CD4-positive, alpha-beta T cell treated with Interleukin-2 at 100 ng/mL for 4 hours (primary cell): ENCODE measurements at places on chromosomes 3 and 15.

GRCh38 chr3:10835406-10835805 lies 19.4 kb downstream of the SLC6A11 start:
- no peak for DNase-seq

DNA sequence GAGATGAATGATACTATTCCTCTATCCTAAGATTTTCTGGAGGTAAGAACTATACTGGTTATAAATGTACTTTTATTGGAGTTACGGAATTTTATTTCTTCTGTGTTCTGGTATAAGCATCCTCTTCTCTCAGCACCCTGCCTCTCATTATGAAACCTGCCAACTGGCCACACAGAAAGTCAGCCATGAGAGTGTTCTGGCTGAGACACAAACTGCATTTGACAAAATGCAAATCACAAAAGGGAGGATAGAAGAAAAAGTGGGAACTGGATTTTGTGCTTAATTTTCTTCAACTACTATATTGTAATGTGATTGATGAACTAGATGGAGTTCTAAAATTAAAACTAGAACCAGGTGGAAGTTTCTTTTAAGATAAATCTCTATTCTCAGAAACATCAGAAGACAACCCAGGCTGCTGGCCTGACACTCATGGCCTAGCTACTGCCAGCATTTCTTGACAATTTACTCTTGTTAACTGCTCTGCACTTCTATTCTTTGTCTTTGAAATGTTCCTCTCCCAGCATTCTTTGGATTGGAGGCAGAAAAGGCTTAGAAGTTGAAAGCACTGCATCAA lies 143.1 kb downstream of the WDR76 start:
- DNase-seq: no peak

DNA sequence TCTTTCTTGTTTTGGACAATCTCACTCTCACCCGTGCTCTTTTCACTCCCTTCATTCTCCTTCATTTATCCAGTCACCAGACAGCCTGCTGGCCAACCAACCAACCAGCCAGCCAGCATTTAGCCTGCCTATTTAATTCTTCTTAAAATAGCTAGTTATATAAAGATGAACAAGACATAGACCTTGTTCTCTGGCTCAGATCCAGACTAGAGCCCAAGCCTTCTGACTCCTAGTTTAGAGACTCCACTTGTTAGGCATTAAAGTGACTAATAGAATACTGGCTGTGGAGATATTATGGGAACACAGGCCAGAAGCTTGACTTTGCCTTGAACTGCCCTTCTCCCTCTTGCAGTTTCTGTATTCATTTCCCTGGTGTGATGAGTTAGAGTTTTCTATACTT lies 215.3 kb upstream of the THRB start:
- no peak for DNase-seq

GRCh38 chr3:8891303-8891702 lies 72.0 kb downstream of the RAD18 start:
- DNase-seq: no peak

GRCh38 chr15:85504749-85505676 lies 124.6 kb downstream of the AKAP13 start:
- peak; percentile 62 for DNase-seq

- no peak for DNase-seq
Observed at GRCh38 chr15:29687939-29688505, 134.2 kb downstream of the TJP1 start.

DNA sequence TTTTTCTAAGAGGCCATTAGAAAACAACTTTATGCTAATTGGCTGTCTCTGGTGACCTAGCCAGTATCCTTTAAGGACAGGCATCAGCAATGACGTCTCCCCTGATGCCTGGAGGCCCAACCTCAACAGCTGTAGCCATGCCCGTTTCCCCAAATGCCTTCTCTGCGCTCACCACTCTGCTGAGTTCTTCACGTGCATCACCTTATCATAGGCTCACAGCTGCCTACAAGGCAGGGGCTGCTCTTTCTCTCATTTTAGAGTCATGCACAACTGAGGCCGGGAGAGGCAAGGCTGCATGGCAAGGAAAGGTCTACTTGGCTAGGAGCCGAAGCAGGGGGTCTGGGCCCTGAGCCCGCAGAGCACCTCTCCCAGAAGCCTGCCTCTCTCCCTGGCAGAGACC lies 43.9 kb upstream of the SEC13 start:
- DNase-seq: no peak

GRCh38 chr15:54789376-54789775 lies 407.4 kb downstream of the RSL24D1 start:
- no peak for DNase-seq

- DNase-seq: no peak
Observed at GRCh38 chr15:90572893-90573292, 43.2 kb downstream of the CRTC3 start.

- DNase-seq: peak; percentile 16
Observed at GRCh38 chr3:188687389-188687788, 484.4 kb upstream of the TPRG1 start.

GRCh38 chr3:115082260-115082659 lies 64.8 kb downstream of the ZBTB20 start:
- DNase-seq: no peak

DNA sequence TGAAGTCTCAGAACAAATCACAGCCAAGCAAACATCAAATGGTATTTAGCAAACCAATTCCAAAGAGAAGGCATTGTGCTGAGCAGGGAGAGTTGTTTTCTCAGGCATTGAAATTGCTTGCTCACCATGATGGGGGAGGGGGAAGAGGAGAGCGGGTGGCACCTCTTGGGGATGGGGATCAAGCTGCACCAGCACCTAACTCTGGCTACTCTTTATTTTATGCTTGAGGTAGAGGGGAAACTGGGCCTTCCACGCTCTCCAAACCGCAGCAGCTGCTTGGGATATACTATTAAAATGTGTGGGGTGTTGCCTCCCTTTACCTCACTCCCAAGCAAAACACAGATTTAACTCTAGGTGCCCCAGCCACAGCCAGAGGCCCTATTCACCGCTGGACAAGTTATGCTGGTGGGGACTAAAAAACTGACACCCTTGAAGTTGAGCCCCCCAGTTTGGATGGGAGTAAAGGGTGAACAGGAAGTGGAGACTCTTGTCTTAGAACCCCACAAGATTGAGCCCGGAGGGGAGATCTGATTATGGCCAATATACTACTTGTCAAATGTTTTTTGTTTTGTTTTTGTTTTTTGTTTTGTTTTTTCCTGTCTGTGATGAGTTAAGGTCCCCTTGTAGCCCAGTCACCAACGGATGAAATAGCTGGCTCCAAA lies 5.0 kb upstream of the FOXB1 start:
- DNase-seq: no peak

DNA sequence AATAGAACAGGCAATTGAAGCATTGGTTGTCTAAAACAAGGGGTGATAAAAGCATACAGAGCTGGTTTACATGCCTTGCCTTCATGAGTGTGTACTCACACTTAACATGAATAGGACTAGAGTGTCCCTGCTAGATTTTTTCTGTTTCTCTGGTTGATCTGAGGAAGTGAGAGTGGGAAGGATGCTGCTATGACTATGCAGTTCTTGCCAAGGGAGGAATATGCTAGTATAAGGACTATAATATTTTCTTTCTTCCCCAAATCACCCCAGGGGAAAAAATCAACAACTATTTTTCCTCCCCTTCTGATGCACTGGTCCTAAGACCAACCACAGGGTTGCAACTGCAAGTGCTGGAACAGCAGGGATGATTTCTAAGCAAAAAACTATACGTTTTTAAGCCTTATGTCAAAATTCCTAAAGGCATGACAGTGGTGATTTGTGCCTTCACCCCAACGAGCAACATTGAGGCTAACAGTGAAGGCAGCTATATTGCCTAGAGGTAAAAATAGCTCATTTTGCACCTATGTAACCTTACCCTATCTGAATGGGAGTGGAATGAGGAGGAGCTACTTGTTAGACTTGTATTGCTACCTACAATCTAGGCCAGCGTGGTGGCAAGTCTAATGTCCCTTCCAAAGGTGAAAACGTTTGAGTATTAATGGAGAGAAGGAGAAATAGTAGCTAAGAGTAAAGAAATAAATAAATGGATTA lies 33.5 kb upstream of the USP8 start:
- DNase-seq: no peak

- DNase-seq: no peak
Observed at GRCh38 chr15:68642491-68642845, 63.7 kb downstream of the CORO2B start.

- no peak for DNase-seq
Observed at GRCh38 chr15:58294681-58295254, 137.0 kb upstream of the LIPC start.

DNA sequence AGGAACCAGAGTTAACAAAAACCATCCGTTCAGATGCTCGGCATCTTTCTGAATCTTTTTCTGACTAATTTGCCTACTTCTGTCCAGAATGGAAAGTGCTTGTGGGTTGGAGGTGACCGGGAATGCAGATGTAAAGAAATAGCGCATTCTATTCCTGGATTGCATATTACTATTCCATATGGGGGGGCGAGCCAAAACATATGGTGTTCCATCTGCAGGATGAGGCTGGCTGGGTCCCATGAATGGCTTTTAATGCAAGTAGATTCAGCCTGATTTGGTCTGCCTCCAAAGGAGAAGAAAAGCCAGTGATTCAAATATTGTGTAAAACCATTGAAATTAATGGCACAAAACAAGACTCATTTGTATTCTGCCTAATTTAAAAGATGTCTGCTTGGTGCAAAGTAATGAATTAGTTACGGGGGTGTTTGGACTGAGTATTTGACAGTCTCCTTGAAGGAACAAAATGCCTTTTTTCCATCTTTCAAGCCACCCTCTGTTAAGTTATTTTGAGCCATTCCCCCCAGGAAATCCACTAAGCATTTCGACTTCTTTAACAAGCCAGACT lies 99.0 kb downstream of the ST8SIA2 start:
- DNase-seq: no peak

DNA sequence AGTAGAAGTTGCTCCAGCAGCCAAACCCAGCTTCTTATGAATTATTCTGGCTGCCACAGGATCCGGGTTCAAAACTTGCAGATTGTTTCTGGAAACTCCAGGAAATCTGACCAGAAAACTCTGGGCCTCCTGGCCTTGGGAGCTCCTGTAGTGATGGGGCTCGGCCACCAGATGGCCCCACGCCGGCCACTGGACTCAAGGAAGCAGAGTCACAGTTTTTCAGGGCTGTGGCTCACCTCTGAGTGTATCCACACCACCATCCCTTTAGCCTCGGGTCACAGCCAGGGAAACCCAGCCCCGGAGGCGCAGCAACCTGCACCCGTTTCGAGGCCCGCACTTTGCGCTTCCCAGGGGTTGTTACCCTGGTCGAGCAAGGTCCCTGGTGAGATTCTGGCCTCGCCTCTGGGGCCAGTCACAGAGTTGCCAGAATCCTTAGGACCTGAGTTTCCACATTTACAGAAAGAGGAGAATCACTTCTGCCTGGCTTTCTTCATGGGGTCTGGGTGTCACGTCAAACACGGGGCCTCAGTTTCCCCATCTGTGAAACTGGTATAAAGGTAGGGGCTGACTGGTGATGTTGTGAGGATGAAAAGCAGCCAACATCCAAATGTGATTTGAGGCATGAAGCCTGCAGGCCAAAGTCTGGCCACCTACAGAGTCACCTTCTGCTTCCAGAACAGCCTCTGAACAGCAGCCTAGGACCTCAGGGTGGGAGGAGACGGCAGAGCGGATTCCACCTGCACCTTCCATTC lies 53.5 kb upstream of the LCTL start:
- DNase-seq: peak; percentile 24
